A673 (cell line): ENCODE measurements at places on chromosomes 6 and 20. TPM values are rescaled to one million over a fixed set of nuclear protein-coding genes. Genes with fewer than 3 reads are reported as not detected.

GRCh38 chr6:106886081-106886843, 88.3 kb downstream of the CD24 start:
- H3K36me3 ChIP-seq = no peaks in the 10 kb centered on the region
- no peak for DNase-seq
- no peak overlapping the region for H3K27ac ChIP-seq
- H3K4me3 ChIP-seq = no peak overlapping the region
- H3K27me3 ChIP-seq = no peaks in the 10 kb centered on the region

GRCh38 chr20:47326658-47327268, 29.7 kb downstream of the ZMYND8 start:
- DNase-seq = no peak
- H3K36me3 ChIP-seq = no peaks in the 10 kb centered on the region
- H3K4me1 ChIP-seq = peaks cover 21% of the 10 kb centered on the region

GRCh38 chr6:17867880-17868279, 119.6 kb downstream of the KIF13A start:
- H3K4me1 ChIP-seq = peaks cover 16% of the 10 kb centered on the region
- DNase-seq = no peak
- no peaks in the 10 kb centered on the region for H3K36me3 ChIP-seq
- H3K27ac ChIP-seq = no peak overlapping the region
- H3K27me3 ChIP-seq = no peaks in the 10 kb centered on the region
- H3K4me3 ChIP-seq = no peak overlapping the region

DNA sequence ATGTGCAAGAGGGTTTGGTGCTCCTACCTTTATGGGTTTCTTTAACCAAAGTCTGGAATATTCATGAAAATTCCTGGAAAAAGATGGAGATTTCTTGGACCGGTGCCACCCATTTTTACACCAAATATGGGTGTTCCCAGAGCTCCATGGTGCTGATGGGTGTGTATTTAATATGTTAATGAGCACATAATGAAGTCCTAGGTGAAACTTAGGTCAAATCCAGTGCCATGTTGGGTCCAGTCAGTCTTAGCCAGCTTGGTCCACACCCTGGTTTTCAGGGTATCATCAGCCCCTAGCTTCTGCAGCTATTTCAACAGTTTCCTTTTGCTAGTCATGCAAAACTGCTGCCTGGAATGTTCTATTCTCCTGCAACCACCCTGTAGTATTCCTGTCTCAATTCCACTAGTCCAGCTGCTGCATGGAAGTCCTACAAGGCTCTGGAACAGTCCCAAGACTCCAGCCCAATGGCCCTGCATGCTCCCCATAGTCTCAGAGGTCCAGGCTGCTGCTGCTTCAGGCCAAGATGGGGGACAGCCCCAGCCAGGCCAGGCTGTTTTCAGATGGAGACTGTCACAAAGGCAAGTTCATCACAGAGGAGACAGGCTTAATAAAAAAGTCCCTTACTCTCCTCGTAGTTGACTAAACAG, 31.8 kb downstream of the CST9L start:
- no peak overlapping the region for H3K27ac ChIP-seq
- H3K27me3 ChIP-seq = no peaks in the 10 kb centered on the region
- H3K4me3 ChIP-seq = no peak overlapping the region
- H3K4me1 ChIP-seq = no peaks in the 10 kb centered on the region
- H3K36me3 ChIP-seq = no peaks in the 10 kb centered on the region

- DNase-seq = peak; percentile 79
- H3K27ac ChIP-seq = no peak overlapping the region
- no peaks in the 10 kb centered on the region for H3K27me3 ChIP-seq
- no peak overlapping the region for H3K4me3 ChIP-seq
These were observed 150.0 kb downstream of the PHACTR1 start for GRCh38 chr6:12866422-12867029.

- DNase-seq = no peak
- no peak overlapping the region for H3K4me3 ChIP-seq
- no peak overlapping the region for H3K27ac ChIP-seq
- H3K27me3 ChIP-seq = no peaks in the 10 kb centered on the region
- peaks cover 9% of the 10 kb centered on the region for H3K4me1 ChIP-seq
- H3K36me3 ChIP-seq = no peaks in the 10 kb centered on the region
These were observed 7.2 kb downstream of the RING1 start for GRCh38 chr6:33215271-33216116.

- DNase-seq = no peak
- no peaks in the 10 kb centered on the region for H3K4me1 ChIP-seq
- H3K36me3 ChIP-seq = no peaks in the 10 kb centered on the region
- H3K27ac ChIP-seq = no peak overlapping the region
- H3K27me3 ChIP-seq = no peaks in the 10 kb centered on the region
- H3K4me3 ChIP-seq = no peak overlapping the region
These were observed 19.5 kb upstream of the GMDS start for GRCh38 chr6:2264932-2265331.

DNA sequence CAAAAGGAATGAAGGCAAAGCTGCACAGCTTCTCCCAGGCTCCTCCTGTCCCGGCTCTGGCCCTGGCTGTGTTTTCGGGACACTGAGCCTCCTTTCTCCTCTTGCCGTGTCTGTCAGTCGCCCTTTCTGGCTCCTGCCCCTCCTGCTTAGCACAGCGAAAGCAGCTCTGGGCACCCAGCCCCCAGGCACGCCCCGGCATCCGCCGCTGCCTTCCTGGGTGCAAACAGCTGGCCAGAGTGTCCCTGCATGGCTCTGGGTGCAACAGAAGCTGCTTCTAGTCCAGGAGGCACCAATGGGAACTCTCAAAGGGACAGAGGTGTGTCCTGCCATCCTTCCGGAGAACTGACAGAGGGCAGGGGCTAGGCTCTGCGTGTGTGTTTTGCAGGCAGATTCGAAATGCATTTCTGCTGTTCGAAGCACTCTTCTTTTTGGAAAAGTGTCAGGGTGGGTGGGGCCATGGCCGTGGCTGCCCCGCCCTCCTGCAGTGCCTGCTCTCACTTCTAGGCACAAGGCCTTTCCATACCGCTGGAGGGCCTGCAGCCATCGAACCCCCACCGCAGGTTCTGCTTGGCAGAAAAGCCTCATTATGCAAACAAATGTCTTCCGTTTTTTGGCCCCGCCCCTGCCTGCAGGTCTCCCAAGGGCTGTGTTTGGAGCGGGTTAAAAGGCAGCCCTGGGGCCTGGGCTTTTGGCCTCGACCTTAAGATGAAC, 15.5 kb downstream of the COL9A3 start:
- peak; percentile 72 for DNase-seq
- no peak overlapping the region for H3K27ac ChIP-seq
- no peaks in the 10 kb centered on the region for H3K36me3 ChIP-seq
- peaks cover 26% of the 10 kb centered on the region for H3K4me1 ChIP-seq

PPP1R16B gene
- 0.13 and 0.17 TPM in 2 replicates for total RNA-seq

SNTA1 gene
- total RNA-seq = 4.4 and 7.5 TPM in 2 replicates

PERP gene
- total RNA-seq = 0.48 and 0.71 TPM in 2 replicates
